Esophagus squamous epithelium (tissue), 5 donors: ENCODE measurements at places on chromosomes 5 and 9.

DNA sequence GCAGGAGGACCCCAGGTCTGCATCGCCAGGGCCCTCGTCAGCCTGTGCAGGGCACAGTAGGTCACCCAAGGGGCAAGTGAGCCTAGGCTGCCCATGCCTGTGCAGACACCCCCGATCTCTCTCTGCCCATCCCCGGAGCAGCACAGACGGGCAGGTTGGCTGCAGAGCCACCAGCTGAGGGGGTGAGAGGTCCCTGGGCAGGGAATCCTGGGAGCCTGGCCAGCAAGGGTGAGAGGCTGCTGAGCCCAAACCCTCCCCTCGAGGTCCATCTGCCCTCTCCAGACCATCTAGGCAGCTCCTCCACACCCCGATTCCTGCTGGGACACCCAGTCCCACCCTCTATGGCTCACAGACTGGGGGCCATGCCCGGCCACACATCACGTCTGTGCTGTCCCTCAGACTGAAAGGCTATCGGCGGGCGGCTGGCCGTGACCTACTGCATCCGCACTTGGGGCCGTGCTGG, 2.8 kb upstream of the DPP7 start:
- no peak for DNase-seq

- no peak for DNase-seq
These were observed 395.7 kb downstream of the TMEM161B start for GRCh38 chr5:87872986-87873385.

DNA sequence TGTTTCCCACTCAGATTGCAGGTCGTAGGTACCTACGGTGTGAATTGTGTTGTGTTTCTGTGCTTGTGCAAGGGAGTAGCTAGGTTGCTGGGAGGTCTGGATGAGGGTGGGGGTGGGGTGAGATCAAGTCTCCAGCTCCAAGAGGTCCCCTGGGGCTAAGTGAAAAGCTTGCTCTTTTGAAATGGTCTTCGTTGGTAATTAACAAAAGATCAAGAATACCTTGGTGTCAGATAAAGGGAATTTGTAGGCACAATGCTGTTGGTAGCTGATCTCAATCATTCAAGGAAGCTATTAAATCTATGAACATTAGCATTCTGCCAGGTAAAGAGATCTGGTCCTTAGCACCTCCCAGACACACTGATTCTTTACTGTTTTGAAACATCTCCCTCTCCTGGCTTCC, 928 bp upstream of the PCDHGC4 start:
- no peak for DNase-seq

DNA sequence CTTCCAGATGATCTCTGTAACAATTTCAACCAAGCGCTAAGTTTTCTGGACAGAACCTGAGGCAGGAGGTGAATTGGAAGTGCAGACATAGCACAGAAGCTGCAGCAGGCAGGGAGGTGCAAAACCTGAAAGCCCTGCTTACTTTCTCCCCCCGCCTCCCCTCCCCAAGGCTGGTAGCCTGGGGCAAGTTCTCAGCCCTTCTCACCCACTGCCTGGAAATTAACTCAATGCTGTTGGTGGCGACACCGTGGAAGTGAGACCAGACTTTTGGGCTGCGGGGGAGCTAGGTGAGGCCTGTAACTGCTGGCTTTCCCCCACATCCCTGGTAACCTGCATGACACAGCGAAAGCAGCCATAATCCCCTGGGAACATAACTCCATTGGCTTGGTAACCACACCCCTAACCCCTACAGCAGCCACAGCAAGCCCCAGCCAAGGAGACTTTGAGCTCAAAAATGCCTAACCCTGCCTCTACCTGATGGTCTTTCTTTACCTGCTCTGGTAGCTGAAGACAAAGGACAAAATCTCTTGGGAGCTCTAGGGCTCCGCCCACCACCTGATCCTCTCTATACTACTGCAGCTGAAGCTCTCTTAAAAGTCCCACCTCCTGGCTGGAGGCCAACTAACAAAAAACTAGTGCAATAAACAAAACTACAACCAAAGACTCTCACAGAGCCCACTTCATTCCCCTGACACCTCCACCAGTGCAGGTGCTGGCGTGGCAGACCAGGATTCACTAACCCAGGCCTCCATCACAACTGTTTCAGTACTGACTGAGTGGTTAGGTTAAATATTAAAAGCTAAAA, 11.9 kb upstream of the OR13C8 start:
- DNase-seq: no peak

DNA sequence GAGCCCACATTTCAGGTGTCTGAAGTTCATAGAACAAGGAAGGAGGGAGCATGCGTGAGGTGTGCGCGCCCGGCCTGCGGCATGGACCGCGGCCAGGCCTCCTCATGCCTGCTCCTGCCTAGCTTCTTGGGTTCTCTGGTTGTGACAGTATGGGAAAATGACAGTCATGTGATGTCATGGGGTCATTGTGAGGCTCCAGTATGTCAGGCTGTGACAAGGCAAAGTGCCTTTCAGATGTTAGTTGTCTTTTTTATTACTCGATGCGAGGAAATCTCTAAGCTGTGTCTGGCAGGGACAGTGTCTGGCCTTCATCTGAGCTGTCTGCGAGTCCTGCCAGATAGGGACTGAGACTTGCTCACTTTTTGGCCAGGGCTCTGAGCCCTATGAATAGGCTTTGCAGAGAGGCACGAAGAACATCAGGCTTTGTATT, 13.3 kb downstream of the UCK1 start:
- no peak for DNase-seq

DNA sequence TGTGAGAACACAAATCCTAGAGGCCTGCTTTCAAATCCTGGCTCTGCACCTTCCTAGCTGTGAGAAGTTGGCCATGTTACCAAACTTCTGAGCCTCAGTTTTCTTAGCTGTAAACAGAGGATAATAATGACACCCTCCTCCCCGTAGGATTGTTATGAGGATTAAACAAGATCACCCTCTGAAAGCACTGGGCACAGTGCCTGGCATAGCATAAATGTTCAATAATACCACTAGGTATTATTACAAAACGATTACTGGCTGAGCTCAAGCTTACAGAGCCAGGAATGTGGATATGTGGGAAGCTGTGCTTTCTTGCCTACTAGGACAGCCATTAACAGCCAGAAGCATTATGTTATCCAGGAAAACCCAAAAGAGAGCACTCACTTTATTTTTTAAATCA, 30.8 kb upstream of the POU4F3 start:
- DNase-seq: no peak
